ENCODE measurements at places on chromosomes 2 and 18. TPM values are rescaled to one million over a fixed set of nuclear protein-coding genes. Genes with fewer than 3 reads are reported as not detected.

PARD6G gene
- 3.3 TPM for total RNA-seq

BOLL gene
- total RNA-seq: not detected

C2orf80 gene
- total RNA-seq: not detected

TRIP12 gene
- 315 TPM for total RNA-seq

MGAT4A gene
- under 0.01 TPM for total RNA-seq

CGREF1 gene
- total RNA-seq: 0.28 TPM

TUBA3E gene
- not detected for total RNA-seq

PSMA8 gene
- not detected for total RNA-seq

PROC gene
- total RNA-seq: not detected

REG3A gene
- total RNA-seq: not detected

UGT1A8 gene
- total RNA-seq: not detected

CFAP65 gene
- total RNA-seq: not detected

DOCK10 gene
- total RNA-seq: 63.6 TPM

DUSP11 gene
- 28.6 TPM for total RNA-seq

MTX2 gene
- 27.2 TPM for total RNA-seq

LRRC30 gene
- not detected for total RNA-seq

MLPH gene
- total RNA-seq: 13.9 TPM

CSRNP3 gene
- 0.72 TPM for total RNA-seq

OTOF gene
- total RNA-seq: not detected

RMND5A gene
- total RNA-seq: 17.8 TPM

DNER gene
- total RNA-seq: under 0.01 TPM

STK16 gene
- 44.4 TPM for total RNA-seq

POLR1B gene
- 22.8 TPM for total RNA-seq

PLEKHH2 gene
- total RNA-seq: 1.7 TPM

TMEM182 gene
- 1.3 TPM for total RNA-seq

REG1A gene
- total RNA-seq: not detected

TCF23 gene
- not detected for total RNA-seq

CRYGC gene
- total RNA-seq: not detected

PROKR1 gene
- total RNA-seq: not detected

CCDC148 gene
- 0.56 TPM for total RNA-seq

ITGB1BP1 gene
- total RNA-seq: 48.6 TPM

IL18R1 gene
- 0.18 TPM for total RNA-seq

SCN3A gene
- 1.4 TPM for total RNA-seq

RGPD5 gene
- total RNA-seq: 14.3 TPM

L3MBTL4 gene
- total RNA-seq: under 0.01 TPM

KIF1A gene
- total RNA-seq: under 0.01 TPM

PLB1 gene
- total RNA-seq: 0.90 TPM

OTOS gene
- total RNA-seq: not detected

ZEB2 gene
- total RNA-seq: 50.9 TPM

KCNG3 gene
- total RNA-seq: under 0.01 TPM

HOXD3 gene
- total RNA-seq: not detected

ANKRD29 gene
- 0.18 TPM for total RNA-seq

PLEKHB2 gene
- total RNA-seq: 82.1 TPM

ATRAID gene
- total RNA-seq: 144 TPM

COL4A3 gene
- not detected for total RNA-seq

ANKRD23 gene
- total RNA-seq: 0.54 TPM

Data from IMR-90 (cell line).